ENCODE measurements at places on chromosomes 5 and 9. TPM values are rescaled to one million over a fixed set of nuclear protein-coding genes. Genes with fewer than 3 reads are reported as not detected.

SLC46A2 gene
- not detected for total RNA-seq

TEK gene
- total RNA-seq, result not detected

SIT1 gene
- 122 TPM for total RNA-seq

SLC6A3 gene
- not detected for total RNA-seq

ADCY2 gene
- not detected for total RNA-seq

CDH9 gene
- total RNA-seq, result not detected

CDC25C gene
- 19.1 TPM for total RNA-seq

GRXCR2 gene
- total RNA-seq, result not detected
